ENCODE measurements at places on chromosomes 5 and 9. TPM values are rescaled to one million over a fixed set of nuclear protein-coding genes. Genes with fewer than 3 reads are reported as not detected.
A peak's percentile ranks its signal among the peaks of the same experiment; 100 is the strongest.

The DMGDH gene
- 0.49 TPM for total RNA-seq

The CD14 gene
- total RNA-seq: 4.9 TPM

The SMIM3 gene
- 8.0 TPM for total RNA-seq

The SLC6A19 gene
- not detected for total RNA-seq

The FLT4 gene
- total RNA-seq: 6.9 TPM

The PSIP1 gene
- total RNA-seq: 188 TPM

The NR6A1 gene
- 0.06 TPM for total RNA-seq

The RABL6 gene
- total RNA-seq: 65.1 TPM

DNA sequence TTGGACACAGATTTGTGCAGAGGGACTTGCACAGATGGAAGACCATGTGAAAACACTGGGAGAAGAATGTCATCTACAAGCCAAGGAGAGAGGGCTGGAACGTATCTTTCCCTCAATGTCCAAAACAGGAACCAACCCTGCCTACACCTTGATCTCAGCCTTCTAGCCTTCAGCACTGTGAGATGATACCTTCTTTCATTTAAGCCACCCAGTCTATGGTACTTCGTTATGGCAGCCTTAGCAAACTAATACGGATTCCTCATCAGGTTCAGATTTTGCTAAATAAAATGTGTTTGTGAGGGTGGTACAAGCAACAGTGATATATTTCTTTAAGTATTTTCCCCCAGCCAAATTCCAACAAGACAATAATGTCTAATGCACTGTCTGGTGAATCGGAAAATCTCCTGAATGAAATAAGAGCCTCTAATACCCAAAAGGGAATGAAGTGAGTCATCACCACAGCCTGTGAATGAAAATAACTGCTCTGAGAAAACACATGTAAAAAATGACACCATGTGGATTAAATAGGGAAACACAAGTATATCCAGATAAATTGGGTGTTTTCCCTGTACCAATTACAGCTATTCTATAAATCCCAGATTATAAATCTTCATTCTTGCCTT lies 182.8 kb upstream of the TARS1 start:
- no peaks in the 10 kb centered on the region for H3K36me3 ChIP-seq
- no peaks in the 10 kb centered on the region for H3K27me3 ChIP-seq
- no peak overlapping the region for H3K4me3 ChIP-seq
- H3K27ac ChIP-seq: no peak overlapping the region
- H3K4me1 ChIP-seq: no peaks in the 10 kb centered on the region

GRCh38 chr9:75197561-75197960 lies 109.2 kb downstream of the OSTF1 start:
- no peak overlapping the region for H3K27ac ChIP-seq
- H3K27me3 ChIP-seq: no peaks in the 10 kb centered on the region
- no peak for DNase-seq

- no peaks in the 10 kb centered on the region for H3K4me1 ChIP-seq
- H3K36me3 ChIP-seq: no peaks in the 10 kb centered on the region
- no peaks in the 10 kb centered on the region for H3K27me3 ChIP-seq
- DNase-seq: no peak
- no peak overlapping the region for H3K27ac ChIP-seq
Observed at GRCh38 chr5:82164977-82165713, 113.0 kb downstream of the RPS23 start.

- H3K4me1 ChIP-seq: no peaks in the 10 kb centered on the region
- no peaks in the 10 kb centered on the region for H3K36me3 ChIP-seq
- H3K27ac ChIP-seq: no peak overlapping the region
- H3K27me3 ChIP-seq: no peaks in the 10 kb centered on the region
- H3K4me3 ChIP-seq: no peak overlapping the region
Observed at GRCh38 chr9:135012166-135012565, 75.3 kb upstream of the OLFM1 start.

DNA sequence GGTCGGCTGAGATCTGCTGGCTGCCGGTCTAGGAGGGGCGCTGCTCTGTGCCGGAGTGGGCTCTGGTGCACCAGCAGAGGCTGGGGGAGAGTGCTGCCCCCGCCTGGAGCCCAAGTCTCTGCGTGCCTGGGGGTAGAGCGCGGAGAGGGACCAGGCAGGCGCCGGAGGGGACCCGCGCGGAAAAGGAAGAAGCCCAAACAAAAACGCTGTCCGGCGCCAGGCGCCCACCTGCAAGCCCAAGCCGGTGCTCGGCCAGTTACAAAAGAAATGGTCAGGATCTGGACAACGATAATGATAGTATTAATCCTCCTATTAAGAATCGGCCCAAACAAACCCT lies 571 bp upstream of the S1PR3 start:
- no peaks in the 10 kb centered on the region for H3K36me3 ChIP-seq
- no peak overlapping the region for H3K27ac ChIP-seq
- no peak overlapping the region for H3K4me3 ChIP-seq
- DNase-seq: no peak
- peaks cover 16% of the 10 kb centered on the region for H3K4me1 ChIP-seq

DNA sequence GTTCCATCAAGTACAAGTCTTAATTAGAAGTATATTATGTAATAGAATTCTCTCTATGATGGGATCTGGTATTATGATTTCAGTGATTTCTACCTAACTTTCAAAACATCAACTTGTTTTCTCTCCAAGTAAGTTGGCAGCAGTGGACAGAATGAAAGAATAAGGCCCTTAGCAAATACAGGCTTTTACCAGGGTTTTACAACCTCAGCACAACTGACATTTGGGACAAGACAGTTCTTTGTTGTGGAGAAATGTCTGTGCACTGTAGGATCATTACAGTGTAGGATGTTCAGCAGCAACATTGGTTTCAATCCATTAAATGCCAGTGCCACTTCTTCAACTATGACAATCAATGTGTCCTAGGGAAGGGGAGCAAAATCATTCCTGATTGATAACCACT lies 48.8 kb downstream of the MLANA start:
- no peak overlapping the region for H3K27ac ChIP-seq
- H3K27me3 ChIP-seq: no peaks in the 10 kb centered on the region
- no peak overlapping the region for H3K4me3 ChIP-seq
- DNase-seq: no peak
- H3K36me3 ChIP-seq: no peaks in the 10 kb centered on the region

DNA sequence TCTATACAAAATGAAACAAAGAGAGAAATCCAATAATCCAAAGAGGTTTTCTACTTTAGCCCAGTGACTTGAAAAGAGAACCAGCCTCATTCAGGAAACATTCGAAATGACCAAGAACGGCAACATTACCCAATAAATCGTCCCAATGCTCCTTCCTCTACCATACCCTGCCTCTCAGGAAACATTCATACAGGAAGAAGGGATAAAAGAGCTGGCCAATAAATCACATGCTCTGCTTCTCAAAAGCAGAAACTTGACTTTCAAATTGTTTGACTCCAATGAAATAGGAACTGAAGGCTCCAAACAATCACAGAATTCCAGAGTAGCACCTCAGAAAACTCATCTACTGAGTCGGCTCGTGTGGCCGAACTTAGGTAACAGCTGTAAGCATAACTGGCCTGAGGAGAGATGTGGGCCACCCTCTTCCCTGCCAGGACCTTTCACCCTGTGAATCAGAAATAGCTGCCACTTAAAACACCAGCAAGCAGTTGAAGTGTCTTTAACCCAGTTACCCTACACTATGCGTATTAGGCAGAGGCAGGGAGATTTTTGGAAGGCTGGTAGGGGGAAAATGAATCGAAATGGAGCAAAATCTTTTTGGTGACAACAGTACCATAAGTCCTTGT lies 14.6 kb downstream of the ARL15 start:
- no peaks in the 10 kb centered on the region for H3K36me3 ChIP-seq
- no peak overlapping the region for H3K27ac ChIP-seq
- H3K4me1 ChIP-seq: no peaks in the 10 kb centered on the region
- H3K4me3 ChIP-seq: no peak overlapping the region

- DNase-seq: no peak
- H3K27me3 ChIP-seq: no peaks in the 10 kb centered on the region
- no peak overlapping the region for H3K4me3 ChIP-seq
- H3K4me1 ChIP-seq: no peaks in the 10 kb centered on the region
- H3K27ac ChIP-seq: no peak overlapping the region
Observed at GRCh38 chr5:59430066-59430685, 463.4 kb downstream of the PDE4D start.

DNA sequence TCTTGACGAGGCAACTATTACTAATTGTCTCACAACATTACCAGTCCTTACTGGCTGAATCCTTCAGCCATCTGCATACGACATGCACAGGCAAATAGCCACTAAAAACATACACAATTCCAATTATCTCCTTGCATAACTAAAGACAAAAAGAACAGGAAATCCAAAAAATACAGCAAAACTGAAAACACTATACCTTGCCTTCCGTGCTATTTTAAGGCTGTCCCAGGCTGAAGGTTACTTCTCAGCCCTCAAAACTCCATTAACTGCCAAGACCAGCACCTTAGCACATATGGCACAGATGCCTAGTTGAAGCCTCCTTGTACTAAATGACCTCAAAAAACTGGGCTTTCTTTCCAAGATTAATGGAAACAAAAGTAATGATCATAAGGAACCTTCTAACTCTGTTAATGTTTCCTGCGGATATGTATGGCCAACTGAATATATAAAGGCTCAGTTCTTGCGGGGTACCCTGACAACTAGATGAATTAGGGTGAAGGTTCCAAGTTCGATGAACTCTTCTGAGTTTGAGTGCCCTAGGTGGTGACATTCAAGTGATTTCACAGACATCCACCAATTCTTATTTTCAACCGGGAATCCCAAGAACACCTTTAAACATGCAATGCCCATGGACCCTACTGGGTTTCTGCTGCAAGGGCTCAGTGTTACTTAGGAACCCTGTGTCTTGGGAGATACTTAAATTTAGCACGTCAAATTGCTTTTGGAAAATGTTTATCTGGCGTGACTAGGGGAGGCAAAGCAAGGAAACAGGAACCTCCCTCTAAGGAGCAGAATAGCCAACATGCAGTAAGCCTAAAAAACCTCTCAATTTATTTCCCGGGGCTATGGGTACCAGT lies 455.3 kb downstream of the RAB3C start:
- no peaks in the 10 kb centered on the region for H3K27me3 ChIP-seq
- peaks cover 69% of the 10 kb centered on the region for H3K4me1 ChIP-seq
- peak overlapping the region; percentile 81 for H3K27ac ChIP-seq
- H3K36me3 ChIP-seq: no peaks in the 10 kb centered on the region

DNA sequence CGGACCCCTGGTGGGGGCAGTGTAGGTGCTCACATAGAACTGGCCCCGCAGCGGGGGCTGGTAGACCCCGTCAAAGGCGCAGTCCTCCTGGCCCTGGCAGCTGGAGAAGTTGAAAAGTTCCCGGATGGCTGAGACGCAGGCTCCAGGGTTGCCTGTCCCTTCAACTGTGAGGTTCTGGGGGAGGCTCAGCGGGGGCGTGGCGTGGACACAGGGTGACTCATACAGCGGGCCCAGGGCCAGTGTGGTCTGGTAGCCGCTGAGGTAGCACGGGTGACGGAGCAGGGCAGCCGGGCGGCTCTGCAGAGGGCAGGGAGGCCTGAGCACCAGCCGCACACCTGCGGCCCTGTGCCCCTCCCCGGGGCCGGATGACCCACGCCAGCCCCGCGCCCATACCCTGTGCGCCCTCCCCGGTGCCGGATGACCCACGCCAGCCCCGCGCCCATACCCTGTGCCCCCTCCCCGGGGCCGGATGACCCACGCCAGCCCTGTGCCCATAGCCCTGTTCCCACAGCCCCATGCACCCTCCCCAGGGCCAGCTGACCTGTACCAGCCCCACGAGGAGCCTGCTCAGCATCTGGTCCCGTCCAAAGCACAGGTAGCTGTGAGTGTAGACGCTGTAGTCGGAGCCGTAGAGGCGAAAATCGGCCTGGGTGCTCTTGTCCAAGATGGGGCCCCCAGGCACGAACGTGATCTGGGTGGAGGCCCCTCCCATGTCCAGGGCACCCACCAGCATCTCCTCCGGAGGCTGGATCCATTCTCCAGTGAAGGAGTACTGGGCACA lies 5.0 kb downstream of the ENTPD8 start:
- no peak overlapping the region for H3K4me3 ChIP-seq
- H3K27ac ChIP-seq: no peak overlapping the region
- no peaks in the 10 kb centered on the region for H3K4me1 ChIP-seq
- DNase-seq: no peak

- DNase-seq: no peak
- no peak overlapping the region for H3K27ac ChIP-seq
- no peaks in the 10 kb centered on the region for H3K4me1 ChIP-seq
Observed at GRCh38 chr9:112599732-112600131, 113.1 kb downstream of the KIAA1958 start.

- no peak overlapping the region for H3K4me3 ChIP-seq
- DNase-seq: no peak
- H3K36me3 ChIP-seq: no peaks in the 10 kb centered on the region
- H3K27me3 ChIP-seq: no peaks in the 10 kb centered on the region
Observed at GRCh38 chr9:90300611-90301276, 341.9 kb downstream of the DIRAS2 start.

GRCh38 chr5:159217236-159217635 lies 7.9 kb upstream of the RNF145 start:
- H3K4me3 ChIP-seq: no peak overlapping the region
- H3K4me1 ChIP-seq: no peaks in the 10 kb centered on the region
- H3K27ac ChIP-seq: no peak overlapping the region
- no peaks in the 10 kb centered on the region for H3K27me3 ChIP-seq
- DNase-seq: no peak

GRCh38 chr9:129465834-129466535 lies 154.9 kb downstream of the C9orf50 start:
- no peak for DNase-seq
- peaks cover 4% of the 10 kb centered on the region for H3K4me1 ChIP-seq
- H3K36me3 ChIP-seq: no peaks in the 10 kb centered on the region
- H3K27me3 ChIP-seq: no peaks in the 10 kb centered on the region
- no peak overlapping the region for H3K4me3 ChIP-seq

DNA sequence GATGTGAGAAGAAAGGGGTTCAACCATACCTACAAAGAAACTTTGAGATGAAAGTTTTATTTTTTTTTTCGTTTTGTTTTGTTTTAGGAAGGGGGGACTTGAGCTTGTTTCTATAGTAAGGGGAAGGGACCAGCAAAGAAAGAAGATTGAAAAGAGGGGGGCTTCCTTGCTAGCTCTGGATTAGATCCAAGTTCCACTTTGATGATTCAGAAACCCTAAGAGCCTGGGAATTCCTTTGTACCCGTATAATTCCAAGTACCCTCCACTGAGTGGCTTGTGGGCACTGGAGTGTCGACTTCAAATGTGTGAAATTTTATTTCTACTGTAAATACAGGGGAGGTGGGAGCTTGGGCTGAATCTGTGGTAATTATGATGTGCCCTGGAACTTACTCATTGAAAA lies 10.9 kb downstream of the MAMDC2 start:
- H3K36me3 ChIP-seq: no peaks in the 10 kb centered on the region
- H3K4me3 ChIP-seq: no peak overlapping the region
- H3K27me3 ChIP-seq: no peaks in the 10 kb centered on the region
- DNase-seq: no peak
- H3K27ac ChIP-seq: no peak overlapping the region
- no peaks in the 10 kb centered on the region for H3K4me1 ChIP-seq

DNA sequence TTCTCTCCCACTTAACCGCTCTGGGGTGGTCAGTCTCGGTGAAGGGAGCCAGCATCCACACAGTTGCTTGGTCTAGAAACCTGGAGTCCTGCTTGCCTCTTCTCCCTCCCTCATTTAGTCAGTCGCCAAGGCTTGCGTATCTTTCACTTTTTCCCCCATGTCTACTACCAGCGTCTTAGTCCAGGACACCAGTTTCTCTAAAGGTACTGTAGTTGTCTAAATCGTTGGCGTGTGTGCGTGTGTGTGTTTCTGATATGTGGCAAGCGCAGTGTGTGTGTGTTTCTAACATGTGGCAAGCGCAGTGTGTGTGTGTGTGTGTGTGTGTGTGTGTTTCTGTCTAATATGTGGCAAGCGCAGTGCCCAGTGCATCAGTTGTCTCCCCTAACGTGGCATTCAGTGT lies 641 bp downstream of the ATP6V1G1 start:
- peaks cover 53% of the 10 kb centered on the region for H3K4me1 ChIP-seq
- H3K27me3 ChIP-seq: no peaks in the 10 kb centered on the region
- peaks cover 6% of the 10 kb centered on the region for H3K36me3 ChIP-seq
- DNase-seq: no peak
- H3K4me3 ChIP-seq: peak overlapping the region; percentile 82
- peak overlapping the region; percentile 93 for H3K27ac ChIP-seq

All from CD4-positive, alpha-beta memory T cell (primary cell).